ENCODE measurements at places on chromosomes 6 and 20.

GRCh38 chr6:116087437-116088027, 13.1 kb upstream of the NT5DC1 start:
- no peak for DNase-seq

DNA sequence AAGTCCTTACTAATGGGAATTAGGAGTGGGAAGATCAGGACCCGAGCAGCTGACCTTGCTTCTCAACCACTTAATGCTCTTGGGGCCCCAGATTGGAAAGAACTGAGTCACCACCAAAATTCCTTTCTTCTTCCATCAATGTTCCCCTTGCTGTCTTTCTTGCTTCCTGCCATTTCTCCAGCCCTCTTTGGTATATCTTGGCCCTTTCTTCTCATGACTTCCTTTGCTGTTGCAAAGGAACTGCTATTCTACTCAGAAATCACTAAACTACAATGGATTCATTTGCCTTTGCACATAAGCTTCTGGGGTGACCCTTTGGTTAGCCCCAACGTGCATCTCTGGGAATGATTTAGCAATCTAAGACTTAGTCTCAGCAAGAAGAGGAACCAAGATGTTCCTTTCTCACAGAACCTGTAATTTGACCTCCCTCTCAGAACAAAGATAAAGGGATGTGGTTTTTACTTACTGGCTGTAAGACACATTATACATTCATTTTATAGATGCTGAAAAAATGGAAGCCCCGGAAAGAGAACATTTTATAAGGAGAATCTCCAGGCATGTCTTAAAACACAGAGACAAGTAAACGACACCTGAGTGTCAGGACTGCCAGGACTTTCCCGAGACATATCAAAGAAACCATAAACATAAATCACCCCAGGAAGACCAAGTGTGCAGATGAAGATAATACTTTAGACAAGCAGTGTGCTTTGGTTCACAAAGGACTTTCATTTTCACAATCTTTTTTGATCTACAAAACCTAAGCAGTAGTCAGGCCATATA, 99.0 kb upstream of the TNFAIP3 start:
- DNase-seq, result peak; percentile 81

GRCh38 chr20:57840066-57840465, 130.3 kb upstream of the PMEPA1 start:
- no peak for DNase-seq

GRCh38 chr6:57177545-57178265, 5.6 kb downstream of the BAG2 start:
- DNase-seq, result no peak

DNA sequence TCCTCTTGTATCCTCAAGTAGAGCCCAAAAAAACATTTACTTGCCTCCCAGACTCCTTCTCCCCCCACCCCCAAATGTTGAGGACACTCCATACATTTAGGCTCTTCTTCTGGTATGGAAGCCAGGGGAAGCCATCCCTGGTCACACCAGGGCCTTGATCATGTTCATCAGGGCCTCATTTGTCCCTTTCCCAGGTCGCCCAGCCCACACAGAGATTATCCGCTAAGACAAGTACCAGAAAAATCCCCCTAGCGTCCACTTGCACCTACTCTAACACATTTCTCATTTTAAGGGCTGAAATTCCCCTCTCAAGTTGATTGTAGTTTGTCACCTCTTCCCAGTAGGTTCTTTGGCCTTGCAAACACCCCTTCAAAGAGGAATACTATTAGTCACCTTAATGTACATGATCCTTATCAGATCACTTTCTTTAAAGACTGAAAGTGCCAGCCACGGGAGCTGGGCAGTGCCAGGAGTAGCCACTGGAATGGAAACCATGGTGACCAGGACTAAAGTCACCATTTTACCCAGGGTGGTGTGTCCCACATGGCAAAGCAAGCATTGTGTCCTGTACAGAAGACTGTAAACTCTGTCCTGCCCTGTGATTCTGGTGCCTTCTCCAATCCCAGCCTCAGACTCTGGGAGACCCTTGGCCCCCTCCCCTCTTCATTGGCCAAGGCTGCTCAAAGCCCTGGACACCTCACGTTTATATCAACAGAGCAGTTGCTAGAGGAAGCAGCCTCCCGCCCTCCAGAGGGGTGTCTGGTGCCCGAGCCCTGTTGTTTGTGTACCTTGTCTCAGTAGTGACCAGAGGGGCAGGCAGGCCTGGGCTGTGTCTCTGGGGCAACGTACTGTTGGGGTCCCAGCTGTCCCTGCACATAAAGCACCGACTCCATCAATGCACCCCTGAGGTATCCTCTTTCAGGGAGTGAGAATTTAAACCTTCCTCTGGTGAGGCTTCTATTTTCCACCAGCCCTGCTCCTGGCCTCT, 5.0 kb upstream of the APOBEC2 start:
- DNase-seq, result no peak

GRCh38 chr6:136011475-136011874, 160.0 kb downstream of the PDE7B start:
- DNase-seq, result no peak

GRCh38 chr6:31920811-31921210, 6.7 kb upstream of the C2 start:
- DNase-seq, result peak; percentile 79

DNA sequence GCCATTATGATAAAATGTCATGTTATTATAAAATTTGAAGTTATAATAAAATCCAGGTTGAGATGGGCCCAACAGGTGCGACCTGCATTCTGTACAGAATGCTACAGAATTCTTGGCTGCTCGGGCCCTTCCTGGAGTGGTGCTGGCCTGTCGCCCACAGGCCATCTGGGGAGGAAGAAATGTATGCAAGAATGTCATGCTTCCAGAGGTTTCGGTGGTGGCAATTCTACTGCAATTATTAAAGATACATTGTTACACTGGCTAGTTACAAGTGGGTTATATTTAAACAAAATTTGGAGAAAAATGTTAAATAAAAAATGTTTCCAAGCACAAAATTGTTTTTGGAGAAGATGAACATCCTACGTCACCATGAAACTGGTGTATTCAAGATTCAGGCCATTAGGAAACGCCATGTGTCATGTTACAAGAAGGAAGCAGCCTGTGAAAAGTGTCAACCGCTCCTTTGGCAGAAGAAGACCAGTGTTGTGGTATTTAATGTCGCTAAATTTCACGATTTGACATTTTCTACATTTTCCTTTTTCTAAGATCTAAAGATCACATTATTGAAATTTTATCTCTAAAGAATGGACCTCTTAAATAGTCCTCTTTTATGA, 7.1 kb downstream of the RAMACL start:
- no peak for DNase-seq

DNA sequence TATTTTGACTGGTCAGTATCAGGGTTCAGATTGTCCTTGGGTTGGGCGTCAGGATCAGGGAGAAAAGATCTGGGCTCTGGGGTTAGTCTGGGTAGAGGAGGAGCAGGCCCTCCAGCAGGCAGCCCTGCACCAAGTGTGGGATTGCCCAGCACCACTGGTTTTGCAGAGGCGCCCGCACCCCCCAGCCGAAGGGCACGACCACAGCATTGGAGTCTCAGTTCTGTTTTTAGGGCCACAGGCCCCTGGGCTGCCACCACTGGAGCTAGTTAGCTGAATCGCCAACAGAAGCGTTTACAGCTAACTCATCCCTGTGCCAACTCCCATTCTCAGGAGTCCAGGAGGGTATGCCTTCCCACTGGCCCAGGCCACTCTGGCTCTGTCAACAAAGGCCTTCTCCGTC, 84.2 kb downstream of the TCP11 start:
- no peak for DNase-seq

- no peak for DNase-seq
Observed at GRCh38 chr20:19024296-19025035, 188.0 kb upstream of the SLC24A3 start.

DNA sequence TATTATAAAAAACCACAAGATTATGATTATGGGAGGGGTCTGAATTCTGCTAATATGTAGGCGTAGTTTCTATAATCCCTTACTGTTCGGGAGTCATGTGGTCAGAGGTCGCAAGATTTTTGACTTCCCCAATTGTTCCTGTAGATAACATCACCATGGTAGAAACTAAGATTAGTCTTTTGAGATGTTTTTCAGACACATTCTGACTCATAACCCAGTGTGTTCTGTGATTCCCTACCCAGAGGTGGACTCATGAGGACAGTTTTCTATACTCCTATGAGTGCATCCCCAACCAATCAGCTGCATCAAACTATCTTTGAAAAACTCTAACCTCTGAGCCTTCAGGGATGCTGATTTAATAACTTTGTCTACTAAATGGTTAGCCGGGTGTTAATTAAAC, 175.5 kb downstream of the RFPL4B start:
- DNase-seq, result no peak

- peak; percentile 85 for DNase-seq
Observed at GRCh38 chr20:62500237-62500864, 24.6 kb upstream of the GATA5 start.

DNA sequence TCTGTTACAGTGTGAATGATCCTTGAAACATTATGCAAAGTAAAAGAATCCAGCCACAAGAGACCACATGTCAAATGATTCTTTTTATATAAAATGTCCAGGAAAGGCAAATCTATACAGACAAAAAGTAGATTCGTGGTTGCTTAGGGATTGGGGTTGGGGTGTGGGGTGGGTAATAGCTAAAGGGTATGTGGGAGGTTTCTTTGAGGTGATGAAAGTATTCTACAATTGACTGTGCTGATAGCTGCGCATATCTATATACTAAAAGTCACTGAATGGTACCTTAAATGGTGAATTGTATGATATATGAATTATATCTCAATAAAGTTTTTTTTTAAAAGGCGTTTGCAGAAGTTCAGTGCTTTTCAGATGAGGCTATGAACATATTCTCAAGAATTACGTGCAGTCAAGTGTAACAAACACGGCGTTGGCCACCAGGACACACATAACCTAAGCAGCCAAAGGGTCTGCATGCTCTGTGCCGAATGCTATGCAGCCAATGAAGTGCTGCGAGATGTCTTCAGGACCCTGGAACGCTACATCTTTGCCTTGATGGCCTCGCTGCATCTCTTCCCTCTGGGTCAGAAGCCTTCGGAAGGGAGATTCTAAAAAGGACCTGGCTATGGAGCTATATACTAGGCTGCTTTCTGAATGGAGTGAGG, 96.9 kb downstream of the SCML4 start:
- DNase-seq, result no peak

DNA sequence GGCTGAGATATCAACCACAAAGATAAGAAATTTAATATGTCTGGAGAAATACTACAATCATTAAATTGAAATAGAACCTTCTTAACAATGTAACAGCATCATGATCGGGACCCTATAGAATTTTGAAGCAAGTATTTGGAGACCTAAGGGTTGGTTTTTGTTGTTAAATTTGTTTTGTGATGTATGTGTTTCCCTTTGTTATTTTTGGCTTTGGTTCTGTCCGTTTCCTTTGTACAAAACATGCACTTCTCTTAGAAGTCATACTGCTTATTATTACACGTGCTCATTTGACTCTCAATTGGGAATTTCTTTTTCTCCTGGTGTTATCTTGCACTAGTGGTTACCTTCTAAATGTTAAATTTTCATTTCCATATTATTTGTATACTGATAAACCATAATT, 4.0 kb upstream of the PLN start:
- no peak for DNase-seq

GRCh38 chr6:158805698-158806377, 13.3 kb downstream of the EZR start:
- no peak for DNase-seq

DNA sequence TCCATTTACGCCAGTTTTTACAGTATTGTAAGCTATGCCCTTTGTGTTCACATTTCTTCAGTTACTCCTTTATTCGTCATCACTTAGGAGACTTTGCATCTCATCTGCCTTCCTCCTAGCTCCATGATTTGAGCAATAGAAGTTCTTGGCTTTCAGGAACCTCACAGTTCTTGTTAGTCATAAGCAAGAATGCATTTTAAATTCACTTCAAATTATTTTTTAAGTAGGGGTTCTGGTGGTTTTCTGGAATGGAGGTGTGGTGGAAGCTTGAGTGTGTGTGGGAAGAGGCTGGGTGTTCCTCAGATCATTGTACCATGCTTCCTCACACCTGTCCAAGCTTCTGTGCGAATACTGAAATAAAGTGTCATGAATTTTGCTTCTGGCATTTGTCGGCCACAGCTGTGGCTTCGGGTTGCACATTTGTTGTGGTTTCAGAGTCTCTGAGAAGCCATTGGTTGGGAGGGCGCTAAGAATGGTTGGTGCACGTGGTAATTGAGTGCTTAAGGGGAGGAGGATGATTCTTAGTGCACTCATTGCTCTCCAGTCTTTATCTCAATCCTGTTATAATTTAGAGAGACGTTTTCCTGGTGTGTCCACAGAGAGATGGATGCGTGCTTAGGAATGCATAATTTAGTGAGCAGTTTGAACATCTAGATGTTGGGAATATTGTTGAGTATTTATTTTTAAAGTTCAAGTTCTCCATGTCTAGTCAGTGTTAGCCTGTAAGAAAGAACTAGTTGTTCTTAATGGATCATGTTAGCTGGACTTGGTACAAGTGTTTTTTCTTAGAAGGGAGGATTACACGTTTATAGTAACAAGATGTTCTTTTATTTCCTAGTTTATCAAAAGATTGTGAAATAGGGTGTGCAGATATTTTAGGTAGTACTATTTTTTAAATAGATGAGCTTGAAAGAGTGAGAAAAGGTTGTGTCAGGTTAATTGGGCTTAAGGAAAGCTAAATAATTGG, 31.9 kb downstream of the FOXO3 start:
- DNase-seq, result peak; percentile 70

- no peak for DNase-seq
Observed at GRCh38 chr6:121944354-121944753, 455.1 kb upstream of the HSF2 start.

GRCh38 chr20:44800391-44801046, 9.8 kb downstream of the RIMS4 start:
- peak; percentile 8 for DNase-seq

DNA sequence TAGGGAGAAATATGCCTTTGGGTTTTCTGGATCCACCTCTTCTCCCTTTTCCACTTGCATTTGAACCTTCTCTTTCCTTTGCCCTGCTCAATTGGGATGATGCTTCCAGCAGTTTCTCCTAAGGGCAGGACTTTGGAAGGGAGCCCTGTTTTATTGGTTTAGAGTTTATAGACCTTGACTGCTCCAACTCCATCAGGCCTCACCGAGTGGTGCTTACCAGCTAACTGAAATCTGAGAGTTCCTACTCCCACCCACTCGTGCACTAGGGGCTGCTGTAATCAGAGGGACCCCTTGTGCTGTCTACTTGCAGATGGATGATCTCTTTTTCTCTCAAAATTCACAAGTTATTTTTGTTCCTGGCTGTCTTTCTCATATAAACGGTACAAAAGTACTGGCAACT, 121.3 kb upstream of the SLC22A16 start:
- no peak for DNase-seq

- no peak for DNase-seq
Observed at GRCh38 chr6:50663806-50664205, 49.5 kb upstream of the TFAP2D start.

GRCh38 chr6:160462551-160463109, 114.5 kb downstream of the SLC22A3 start:
- DNase-seq, result peak; percentile 67

GRCh38 chr6:85795945-85796344, 153.3 kb upstream of the SYNCRIP start:
- DNase-seq, result no peak

GRCh38 chr20:38158701-38159351, 6.2 kb downstream of the TGM2 start:
- no peak for DNase-seq

Data from suppressor macrophage treated with lipopolysaccharide for 4 hours (primary cell).